NCI-H1417 treated with DMSO at 0.1 percent for 48 hours (cell line): ENCODE measurements at places on chromosomes 16 and 17.

GRCh38 chr16:65044873-65045272 lies 77.0 kb downstream of the CDH11 start:
- DNase-seq = no peak

- no peak for DNase-seq
Observed at GRCh38 chr17:82664701-82665182, 16.5 kb upstream of the WDR45B start.

DNA sequence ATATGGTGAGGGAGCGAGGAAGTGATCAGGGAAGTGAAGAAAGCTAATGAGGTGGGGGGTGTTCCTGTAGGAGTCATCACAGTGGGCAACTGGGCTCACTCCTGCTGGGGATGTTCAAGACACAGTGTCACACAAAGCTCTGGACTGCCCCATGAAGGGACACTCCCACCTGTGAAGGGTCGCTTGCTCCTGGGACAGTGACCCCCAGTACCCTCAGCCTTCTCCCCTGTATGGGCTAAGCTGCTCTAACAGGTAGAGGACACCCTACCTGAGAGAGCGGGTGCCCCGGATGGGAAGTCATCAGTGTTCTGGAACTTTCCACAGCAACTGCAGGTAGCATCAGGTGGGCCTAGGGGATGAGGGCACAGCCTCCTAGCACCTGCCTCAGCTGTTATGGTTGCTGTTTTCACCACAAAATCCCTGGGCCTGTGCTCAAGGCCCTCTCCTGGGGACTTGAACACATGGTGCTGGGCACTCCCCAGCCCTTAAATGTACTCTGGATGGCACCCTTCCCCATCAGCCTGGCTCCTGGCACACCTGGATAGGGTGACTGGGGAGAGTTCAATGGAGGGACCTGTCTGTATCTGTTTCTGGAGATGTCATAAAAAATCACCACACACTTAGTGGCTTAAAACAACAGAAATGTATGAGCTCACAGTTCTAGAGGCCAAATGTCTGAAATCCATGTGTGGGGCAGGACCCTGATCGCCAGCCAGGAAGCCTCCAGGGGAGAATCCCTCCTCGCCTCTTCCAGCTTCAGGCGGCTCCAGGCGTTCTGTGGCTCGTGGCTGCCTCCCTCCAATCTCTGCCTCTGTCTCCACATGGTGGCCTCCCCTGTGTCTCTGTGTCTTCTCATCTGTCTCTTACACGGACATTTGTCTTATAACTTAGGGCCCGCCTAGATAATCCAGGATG lies 104.0 kb upstream of the CDH5 start:
- no peak for DNase-seq

DNA sequence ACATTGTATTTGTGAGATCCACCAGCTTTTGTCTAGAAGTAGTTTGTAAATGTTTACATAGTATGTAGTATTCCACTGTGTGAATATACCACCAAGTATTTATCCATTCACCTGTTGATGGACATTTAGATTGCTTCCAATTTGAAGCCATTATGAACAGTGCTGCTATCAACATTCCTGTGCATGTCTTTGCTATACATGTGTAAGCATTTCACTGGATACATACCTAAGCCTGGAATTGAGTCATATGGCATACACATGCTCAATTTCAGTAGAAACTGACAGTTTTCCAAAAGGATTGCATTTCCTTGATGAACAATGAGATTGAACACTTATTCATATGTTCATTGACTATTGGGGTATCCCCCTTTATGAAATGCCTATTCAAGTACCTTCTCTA lies 540.6 kb upstream of the SOX9 start:
- DNase-seq = no peak

- DNase-seq = no peak
Observed at GRCh38 chr17:47205419-47205963, 3.7 kb upstream of the MYL4 start.

GRCh38 chr17:30600060-30600829 lies 123.0 kb downstream of the GOSR1 start:
- DNase-seq = no peak

DNA sequence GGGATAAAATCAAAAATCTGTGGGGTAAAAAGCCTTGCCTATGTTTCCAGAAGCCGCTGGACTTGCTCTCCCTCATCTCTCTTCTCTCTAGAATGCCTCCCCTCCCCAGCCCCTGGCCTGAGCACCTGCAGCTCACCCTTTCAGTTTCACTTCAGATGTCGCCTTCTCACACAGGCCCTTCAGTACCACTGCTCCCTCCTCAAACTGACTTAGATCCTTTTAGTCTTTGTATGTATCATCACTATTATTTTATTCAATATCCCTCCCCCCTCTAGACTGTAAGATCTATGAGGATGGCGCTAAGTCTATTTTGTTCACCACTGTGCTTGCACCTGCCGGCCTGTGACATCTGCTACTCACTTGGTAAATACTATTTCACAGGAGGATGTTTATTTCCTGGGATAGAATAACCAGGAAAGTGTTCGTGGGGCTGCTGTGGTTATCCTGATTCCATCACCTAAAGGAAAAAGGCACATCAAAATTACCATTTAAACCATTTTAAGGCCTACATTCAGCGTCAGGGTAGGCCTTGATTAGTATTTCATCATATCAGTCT lies 122.3 kb downstream of the MRTFB start:
- peak; percentile 31 for DNase-seq

DNA sequence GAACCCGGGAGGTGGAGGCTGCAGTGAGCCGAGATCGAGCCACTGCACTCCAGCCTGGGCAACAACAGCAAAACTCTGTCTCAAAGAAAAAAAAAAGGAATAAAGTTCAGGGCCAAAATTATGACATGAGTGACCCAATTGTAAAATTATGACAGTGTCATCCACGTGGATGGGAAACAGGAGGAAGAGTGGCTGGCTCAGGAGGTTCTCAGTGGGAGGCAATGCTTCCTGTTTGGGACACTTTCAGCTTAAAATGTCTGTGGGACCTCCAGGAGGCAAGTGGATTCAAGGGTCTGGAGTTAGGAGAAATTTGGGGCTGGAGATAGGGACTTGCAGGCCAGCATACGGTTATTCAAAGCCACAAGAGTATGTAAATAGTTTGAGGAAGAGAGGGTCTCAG lies 8.0 kb upstream of the STX4 start:
- DNase-seq = no peak

DNA sequence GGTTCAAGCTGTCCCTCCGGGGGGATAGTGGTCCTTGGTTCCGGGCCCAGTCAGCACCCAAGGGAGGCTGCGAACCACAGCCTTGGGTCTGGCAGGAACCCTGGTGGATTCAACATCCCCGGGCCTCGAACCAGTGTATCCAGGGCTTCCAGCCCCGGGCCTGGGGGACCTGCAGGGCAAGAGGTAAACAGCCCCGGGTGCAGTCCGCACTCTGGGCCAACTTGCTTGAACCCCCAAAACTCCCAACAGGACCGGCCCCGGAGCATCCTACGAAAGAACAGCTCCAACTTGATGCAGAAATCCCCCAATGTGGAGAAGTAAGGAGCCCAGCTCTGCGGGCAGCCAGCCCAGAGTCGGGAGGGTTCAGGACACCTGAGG lies 1.5 kb upstream of the NEURL4 start:
- no peak for DNase-seq

- no peak for DNase-seq
Observed at GRCh38 chr16:85190572-85190971, 78.3 kb upstream of the CIBAR2 start.

- no peak for DNase-seq
Observed at GRCh38 chr16:81790830-81791435, 11.8 kb downstream of the PLCG2 start.

DNA sequence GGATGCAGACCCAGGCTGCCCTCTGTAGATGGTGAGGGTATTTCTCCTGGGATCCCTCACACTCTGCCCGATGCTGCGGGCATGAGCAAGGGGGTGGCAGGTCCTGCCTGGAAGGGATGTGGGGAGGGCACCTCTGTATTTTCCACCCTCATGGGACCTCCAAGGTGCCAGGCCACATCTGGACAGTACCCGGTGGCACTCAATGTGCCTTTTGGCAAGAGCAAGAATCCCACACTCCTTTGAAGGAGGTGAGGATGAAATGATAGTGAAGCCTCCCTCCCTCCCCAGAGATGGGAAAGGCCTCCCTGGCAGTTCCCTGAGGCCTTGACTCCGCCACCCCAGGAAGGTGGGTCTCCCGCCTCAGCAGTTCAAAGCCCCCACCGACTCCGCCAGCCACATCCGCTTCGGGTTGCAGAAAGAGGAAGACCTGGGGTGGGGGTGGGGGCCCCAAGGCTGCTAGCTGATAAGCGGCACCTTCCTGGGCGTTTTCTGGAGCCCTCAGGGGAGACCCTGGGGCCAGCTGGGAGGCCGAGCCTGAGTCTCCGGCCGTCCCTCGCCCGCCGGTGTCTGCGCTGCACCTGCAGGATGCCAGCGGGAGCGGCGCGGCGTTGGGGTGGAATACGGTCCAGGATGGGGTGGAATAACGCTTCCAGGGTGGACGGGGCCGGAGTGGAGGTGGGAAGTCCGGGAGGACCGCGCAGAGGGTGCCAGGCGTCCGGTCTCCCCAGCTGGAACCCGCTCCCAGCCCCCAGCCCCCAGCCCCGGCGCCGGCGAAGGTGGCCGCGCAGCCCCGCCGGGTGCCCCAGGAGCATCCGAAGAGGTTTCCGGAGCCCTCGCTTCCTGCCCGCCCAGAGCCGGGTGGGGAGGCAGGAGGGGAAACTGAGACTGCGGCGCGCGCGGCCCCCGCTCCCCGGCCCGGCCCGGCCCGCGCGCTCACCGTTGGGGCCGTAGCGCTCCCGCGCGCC lies 718 bp downstream of the ATP2A3 start:
- DNase-seq = no peak

DNA sequence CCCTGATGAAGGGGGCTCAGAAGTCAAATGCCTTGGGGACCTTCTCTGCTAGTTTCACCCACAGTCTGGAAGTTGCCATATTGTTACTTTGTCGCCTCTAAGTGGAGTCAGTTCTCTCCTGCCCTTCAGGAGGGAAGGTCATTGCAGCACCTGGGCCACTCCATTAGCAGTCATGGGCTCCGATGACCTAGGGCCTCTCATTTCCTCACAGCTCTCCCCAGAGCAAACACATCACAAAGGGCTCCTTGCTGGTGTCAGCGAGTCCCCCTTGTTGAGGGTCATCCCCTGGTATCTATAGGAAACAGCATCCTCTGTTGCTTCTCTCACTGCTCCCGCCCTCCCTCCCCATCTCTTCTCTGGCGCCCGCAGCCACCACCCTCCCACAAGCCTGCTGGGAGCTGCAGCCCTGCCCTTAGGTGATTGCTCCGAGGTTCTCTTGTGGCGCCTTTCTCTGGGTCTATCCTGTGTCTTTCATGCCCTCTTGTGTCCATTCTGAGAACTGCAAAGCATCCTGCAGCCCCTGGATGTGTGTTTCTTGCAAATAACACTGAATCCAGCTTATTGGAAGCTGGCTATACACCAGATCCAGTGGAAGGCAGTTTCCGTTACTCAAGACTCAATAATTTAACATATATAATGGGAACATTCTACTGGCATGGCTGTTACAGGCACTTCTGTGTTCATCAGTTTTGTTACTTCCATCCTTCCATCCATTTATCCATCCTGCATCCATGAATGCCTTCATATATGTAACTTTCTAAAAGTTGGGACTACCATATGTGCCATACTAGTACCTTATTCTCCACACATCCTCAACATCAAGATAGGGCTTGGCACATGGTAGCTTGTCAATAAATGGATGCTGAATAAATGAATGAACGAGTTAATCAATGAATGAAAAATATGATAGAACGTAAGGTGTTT lies 21.2 kb downstream of the PDILT start:
- no peak for DNase-seq

DNA sequence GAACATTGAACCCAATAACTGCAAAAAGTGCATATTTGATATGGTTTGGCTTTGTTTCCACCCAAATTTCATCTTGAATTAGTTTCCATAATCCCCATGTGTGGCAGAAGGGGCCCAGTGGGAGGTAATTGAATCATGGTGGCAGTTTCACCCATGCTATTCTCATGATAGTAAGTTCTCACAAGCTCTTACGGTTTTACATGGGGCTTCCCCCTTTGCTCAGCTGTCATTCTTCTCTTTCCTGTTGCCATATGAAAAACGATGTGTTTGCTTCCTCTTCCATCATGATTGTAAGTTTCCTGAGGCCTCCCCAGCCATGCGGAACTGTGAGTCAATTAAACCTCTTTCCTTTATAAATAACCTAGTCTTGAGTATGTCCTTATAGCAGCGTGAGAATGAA lies 127.6 kb downstream of the CHD9NB start:
- DNase-seq = no peak

- no peak for DNase-seq
Observed at GRCh38 chr16:53949715-53950410, 245.9 kb downstream of the FTO start.

DNA sequence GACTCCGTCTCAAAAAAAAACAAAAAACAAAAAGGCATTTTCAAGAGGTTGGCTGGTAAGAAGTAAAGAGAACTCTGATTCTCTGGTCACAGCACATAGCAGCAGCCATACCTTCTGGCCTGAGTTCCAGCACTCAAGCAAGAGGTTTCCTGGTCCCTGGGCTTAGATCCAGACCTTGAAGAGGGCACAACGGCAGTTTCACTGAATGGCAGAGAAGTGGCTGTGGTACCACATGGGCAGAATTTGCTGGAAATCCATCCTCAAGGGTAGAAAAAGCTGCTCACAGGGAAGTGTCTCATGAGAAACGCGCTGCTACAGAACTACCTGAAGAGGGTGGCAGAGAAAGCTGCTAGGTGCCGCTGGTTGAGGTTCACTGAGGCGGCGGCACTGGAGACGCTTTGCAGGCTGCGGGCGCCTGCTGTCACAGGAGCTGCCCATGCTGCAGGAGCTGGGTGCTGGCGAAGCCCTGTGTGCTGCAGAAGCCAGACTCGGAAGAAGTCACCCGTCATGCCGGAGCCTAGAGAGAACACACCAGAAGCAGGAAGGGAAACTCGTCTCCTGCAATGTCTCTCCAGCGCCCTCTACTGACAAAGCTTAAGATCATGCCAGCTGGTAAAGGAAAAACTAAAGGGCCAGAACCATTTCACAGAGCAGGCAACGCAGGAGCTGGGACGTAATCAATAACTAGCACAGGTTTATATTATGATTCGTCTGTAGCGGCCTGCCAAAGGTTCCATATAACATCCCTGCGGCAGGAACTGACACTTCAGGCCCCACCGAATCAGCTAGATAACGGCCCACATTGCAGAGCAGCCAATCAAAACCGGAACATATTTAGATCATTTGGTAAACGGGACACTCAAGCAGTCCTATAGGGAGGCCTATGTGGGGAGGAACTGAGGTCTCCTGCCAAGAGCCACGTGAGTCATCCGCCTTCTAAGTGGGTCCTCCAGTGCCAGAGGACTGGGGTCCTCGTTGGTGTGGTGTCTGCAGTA lies 5.4 kb upstream of the ZNF213 start:
- DNase-seq = no peak

GRCh38 chr17:10229181-10229580 lies 30.8 kb upstream of the GAS7 start:
- no peak for DNase-seq

GRCh38 chr16:30947859-30948666 lies 805 bp upstream of the ORAI3 start:
- DNase-seq = no peak
